ENCODE measurements at places on chromosomes 16 and 17.
A peak's percentile ranks its signal among the peaks of the same experiment; 100 is the strongest.

DNA sequence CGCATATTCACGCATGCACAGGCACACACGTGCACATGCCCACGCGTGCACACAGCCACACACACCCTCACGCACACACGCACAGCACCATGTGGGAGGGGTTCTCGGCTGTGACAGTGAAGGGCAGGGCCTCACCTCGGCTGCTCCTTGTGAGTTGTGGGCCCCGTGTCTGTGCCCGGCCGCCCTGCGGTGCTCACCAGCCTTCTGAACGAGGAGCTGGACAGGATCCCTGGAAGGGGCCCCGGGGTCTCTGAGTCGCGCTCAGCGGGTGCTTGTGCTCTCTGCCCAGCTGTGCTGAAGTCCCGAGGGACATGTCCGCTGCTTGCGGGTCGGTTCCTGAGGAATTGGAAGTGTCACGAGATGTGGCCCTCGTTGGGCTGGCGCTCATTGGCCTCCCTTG, 16.1 kb downstream of the TSC2 start:
- no peak for DNase-seq
- no peaks in the 10 kb centered on the region for H3K4me1 ChIP-seq
- peaks cover 16% of the 10 kb centered on the region for H3K36me3 ChIP-seq
- no peak overlapping the region for H3K4me3 ChIP-seq

DNA sequence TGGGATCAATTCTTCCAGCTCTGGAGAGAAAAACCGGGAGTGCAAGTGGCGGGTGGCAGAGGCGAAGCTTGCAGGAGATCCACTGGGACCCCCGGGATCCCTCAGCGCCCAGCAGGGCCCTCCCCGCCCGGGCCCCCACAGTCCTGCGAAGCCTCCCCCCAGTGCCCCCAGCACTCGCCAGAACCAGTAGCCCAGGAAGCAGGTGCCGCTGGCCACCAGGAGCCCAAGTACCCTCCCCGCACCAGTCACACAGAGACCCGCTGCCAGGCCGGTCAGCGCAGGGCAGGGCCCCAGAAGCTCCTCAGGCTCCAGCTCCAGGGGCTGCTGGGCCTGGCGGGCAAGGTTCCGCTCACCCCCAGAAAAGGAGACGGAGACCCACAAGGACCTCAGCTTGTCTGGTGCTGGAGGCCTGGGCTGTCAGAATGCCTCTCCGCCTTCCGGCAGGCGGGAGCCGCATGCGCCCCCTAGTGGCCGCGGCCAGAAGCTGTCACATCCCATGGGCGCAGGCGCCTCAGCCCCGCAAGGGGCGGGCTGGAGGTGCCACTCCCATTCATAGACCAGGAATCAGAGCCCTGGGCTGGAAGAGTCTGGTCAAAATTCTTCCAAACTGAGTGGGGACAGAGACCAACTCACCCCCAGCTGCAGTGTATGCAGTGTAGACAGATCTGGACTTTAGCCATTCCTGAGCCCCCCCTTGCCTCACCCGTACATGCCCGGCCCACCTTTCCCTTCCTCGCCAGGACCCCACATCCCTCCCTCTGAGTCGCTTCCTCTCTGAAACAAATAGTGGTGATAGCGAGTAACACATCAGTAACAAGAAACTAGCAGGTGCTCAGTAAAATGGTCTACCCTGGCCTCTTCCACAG, 1002.3 kb downstream of the KCNJ18 start:
- no peaks in the 10 kb centered on the region for H3K27me3 ChIP-seq
- H3K27ac ChIP-seq, result no peak overlapping the region

- H3K36me3 ChIP-seq, result no peaks in the 10 kb centered on the region
- H3K27ac ChIP-seq, result no peak overlapping the region
- H3K4me3 ChIP-seq, result no peak overlapping the region
- DNase-seq, result peak; percentile 85
- H3K27me3 ChIP-seq, result no peaks in the 10 kb centered on the region
Observed at GRCh38 chr16:55668340-55669281, 12.8 kb downstream of the SLC6A2 start.

- no peaks in the 10 kb centered on the region for H3K27me3 ChIP-seq
- H3K27ac ChIP-seq, result no peak overlapping the region
- no peak for DNase-seq
- H3K36me3 ChIP-seq, result peaks cover 74% of the 10 kb centered on the region
- no peaks in the 10 kb centered on the region for H3K4me1 ChIP-seq
Observed at GRCh38 chr17:4201226-4201625, 58.2 kb downstream of the CYB5D2 start.

GRCh38 chr17:5511401-5512225, 25.2 kb downstream of the MIS12 start:
- H3K4me3 ChIP-seq, result no peak overlapping the region
- H3K27me3 ChIP-seq, result peaks cover 5% of the 10 kb centered on the region
- no peak overlapping the region for H3K27ac ChIP-seq
- peak; percentile 56 for DNase-seq
- H3K36me3 ChIP-seq, result no peaks in the 10 kb centered on the region

DNA sequence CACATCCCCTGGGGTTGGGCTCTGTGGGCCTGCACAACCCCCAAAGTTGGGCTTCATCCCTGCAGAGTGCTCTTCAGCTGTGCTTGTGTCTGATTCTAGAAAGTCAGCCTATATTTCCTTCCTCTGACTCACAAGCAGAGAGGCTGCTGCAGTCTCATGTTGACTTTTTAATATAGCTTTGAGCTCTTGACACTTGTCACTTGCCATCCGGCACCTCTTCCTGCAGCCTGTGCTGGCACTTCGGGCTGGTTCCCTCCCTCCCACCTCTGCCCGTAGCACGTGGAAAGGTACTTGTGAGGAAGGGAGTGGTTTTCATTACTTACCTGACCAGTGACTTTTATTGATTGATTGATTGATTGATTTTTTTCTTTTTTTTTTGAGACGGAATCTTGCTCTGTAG, 19.0 kb upstream of the JPT2 start:
- H3K27me3 ChIP-seq, result no peaks in the 10 kb centered on the region
- H3K27ac ChIP-seq, result no peak overlapping the region
- peaks cover 77% of the 10 kb centered on the region for H3K36me3 ChIP-seq
- H3K4me1 ChIP-seq, result no peaks in the 10 kb centered on the region
- H3K4me3 ChIP-seq, result no peak overlapping the region

- no peak overlapping the region for H3K27ac ChIP-seq
- no peaks in the 10 kb centered on the region for H3K36me3 ChIP-seq
Observed at GRCh38 chr16:57657228-57657627, 10.9 kb upstream of the ADGRG3 start.

Data from endodermal cell (in vitro differentiated cells).